Fibroblast of mammary gland (primary cell): ENCODE measurements at places on chromosomes 12 and 14.
A peak's percentile ranks its signal among the peaks of the same experiment; 100 is the strongest.

DNA sequence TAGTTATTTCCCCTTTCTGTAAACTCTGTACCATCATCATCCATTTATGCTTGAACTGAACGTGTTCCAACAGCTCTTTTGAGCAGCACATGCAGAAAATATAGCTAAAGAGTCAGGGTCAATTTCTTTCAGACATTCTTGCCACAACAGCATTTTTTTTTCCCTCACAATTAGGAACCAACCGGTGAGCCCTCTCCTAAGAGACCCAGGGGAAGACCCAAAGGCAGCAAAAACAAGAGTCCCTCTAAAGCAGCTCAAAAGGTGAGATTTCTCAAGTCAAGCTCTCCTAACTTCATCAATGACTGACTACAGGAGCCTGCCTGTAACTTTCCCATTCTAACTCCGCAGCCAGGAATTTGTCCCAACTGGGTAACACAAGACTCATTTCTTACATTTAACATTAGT, 3.5 kb downstream of the HMGA2 start:
- no peak for DNase-seq

DNA sequence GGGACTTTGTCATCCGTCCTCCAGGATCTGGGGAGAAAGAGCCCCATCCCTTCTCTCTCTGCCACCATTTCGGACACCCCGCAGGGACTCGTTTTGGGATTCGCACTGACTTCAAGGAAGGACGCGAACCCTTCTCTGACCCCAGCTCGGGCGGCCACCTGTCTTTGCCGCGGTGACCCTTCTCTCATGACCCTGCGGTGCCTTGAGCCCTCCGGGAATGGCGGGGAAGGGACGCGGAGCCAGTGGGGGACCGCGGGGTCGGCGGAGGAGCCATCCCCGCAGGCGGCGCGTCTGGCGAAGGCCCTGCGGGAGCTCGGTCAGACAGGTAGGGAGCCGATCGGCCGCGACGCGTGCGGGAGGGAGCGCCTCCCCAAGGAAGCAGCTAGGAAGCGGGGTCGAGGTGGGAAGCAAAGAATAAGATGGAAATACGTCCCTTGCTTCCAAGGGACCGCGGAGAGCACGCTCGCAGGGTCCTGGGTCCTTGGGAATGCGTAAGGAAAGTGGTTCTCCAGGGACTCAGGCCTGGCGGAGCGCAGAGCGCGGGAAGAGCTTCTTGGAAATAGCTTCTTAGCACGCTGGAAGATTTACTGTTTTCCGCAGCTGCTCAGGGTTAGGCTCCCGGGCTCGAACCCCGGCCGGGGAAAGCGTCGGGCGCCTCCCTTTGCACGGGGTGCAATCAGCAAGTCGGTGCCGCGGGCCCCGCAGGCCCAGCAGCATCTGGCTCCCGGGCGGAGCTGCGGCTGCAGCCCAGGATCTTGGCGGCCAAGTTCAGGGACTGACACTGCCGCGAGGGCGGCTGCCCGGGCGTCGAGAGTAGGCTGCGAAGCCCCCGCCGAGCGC, 457 bp downstream of the SOCS2 start:
- DNase-seq = no peak

DNA sequence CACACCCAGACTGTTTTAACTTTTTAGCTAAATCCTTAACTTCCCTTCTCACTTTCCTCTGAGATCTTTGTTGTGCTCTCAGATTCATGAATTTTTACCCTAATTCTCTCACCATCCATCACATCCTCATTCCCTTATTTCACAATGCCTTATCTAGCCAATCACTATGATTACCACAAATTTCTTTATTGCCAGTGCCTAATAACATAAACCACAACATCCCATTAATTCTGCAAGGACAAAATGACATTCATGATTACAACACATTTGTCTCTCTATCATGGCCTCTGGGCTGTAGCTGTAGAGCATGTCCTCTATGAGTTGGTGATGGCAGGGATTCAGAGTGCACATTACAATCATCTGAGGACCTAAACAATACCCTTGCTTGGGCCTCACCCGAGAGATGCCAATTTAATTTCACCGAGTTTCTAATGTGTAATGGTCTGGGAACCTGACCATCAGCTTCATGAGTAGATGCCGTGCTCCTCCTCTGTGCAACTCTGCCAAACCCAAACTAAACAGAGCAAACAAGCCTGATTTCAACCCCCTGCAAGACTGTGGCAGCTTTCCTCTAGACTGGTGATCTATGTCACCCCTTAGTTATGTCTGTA, 99.3 kb downstream of the SPTSSA start:
- no peak for DNase-seq

GRCh38 chr12:513446-513845, 53.7 kb downstream of the B4GALNT3 start:
- DNase-seq = no peak

GRCh38 chr14:29028973-29029582, 262.5 kb downstream of the FOXG1 start:
- no peak for DNase-seq

DNA sequence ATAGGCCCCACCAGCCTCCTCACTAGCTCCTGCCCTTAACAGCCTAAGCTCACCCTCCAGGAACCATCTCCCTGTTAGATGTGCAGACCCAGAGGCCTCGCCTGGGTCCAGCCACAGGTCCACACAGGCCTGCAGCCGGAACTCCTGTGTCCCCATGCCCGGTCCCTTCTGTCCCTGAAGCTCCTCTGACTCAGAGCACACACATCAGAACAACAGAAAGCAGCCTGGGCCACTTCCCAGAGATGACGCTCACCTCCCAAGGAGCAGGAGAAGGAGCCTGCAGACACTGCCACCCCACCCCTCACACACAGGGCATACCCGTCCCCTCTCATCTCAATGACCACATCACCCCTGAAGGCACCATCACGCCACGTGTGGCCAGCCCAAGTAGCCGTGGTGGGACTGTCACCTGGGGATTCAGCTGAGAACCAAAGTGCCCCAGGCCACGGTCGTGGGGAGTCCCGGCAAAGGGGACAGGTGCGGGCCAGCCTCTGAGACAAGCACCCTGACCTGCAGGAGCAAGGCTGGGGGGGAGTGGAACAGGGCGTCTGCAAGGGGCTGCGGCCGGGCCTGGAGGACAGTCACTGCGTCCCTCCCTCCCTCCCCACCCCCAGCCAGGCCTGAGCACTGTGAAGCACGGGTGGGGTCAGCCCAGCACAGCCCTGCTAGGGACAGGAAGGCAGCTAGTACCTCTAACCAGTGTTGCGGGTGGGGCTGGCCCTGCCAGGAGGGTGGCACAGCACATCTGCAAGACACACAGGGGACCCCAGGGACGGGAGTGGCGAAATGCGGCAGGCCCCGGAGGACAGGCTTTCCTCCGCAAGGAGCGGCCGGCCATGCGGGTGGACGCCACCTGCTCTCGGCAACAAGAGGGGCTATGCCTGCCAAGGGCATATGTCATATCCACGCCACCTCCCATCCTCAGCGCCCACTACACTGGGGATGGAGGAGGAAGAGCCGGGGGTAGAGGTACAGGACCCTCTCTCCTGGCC, 5.5 kb downstream of the AKT1 start:
- DNase-seq = no peak

DNA sequence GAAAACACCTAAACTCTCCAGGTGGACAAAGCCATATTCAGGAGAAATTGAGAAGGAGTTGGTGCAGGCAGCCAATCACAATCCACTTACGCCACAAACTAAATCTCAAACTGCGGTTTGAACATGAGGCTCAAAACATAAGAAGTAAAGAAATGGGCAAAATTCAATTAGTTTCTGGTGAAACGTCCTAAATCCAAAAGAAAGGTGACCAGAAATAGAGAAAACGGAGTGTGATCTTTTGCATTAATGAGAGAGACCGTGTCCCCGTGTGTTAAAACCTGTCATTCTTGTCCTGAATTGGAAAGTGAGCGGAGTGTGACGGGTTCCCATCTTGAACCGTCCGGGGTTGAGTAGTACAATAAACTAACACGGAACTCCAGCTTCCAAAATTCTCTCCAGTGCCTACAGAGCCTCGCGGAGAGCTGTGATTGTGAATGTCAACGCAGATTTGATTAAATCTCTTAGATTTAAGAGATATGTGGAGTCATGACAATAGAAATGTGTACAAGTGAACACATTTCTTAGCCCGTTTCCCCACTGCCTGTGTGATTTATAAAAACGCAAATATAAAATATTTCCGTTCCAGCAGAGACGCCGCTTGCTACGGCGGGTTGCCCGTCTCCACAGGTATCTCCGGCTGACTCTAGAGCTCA, 595 bp upstream of the METAP2 start:
- peak; percentile 55 for DNase-seq

GRCh38 chr12:98709022-98709421, 63.9 kb downstream of the APAF1 start:
- DNase-seq = no peak

- DNase-seq = no peak
Measured at GRCh38 chr12:64110864-64111263, 111.2 kb downstream of the KICS2 start.

DNA sequence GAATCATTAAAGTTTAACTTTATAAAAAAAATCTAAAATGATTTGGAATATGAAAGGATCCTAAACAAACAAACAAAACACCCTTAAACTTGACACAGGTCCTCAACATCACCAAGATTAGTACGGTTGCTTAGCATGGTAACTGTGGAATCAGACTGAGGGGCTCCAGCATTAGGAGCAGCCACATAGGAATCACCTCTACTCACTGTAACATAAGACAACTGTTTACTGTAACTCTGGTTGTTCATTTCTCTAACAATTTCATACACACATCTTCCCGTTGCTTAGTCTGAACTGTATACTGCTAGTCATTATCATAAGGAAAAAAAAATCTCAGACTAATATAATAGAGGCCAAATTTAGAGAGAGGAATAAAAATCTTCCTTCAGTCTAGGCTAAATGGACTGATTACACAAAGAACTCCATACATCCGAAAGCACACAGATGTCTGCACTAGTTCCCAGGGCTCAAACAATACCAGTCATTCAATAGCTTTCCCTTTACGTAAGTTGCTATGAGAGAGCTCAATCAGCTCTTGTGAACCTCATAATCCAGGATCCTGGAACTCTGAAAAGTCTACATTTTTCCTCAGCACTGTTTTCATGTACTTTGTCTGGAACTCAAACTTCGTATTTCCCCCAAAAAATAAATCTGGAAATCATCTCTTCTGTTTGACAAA, 26.0 kb downstream of the LRP6 start:
- DNase-seq = peak; percentile 58

DNA sequence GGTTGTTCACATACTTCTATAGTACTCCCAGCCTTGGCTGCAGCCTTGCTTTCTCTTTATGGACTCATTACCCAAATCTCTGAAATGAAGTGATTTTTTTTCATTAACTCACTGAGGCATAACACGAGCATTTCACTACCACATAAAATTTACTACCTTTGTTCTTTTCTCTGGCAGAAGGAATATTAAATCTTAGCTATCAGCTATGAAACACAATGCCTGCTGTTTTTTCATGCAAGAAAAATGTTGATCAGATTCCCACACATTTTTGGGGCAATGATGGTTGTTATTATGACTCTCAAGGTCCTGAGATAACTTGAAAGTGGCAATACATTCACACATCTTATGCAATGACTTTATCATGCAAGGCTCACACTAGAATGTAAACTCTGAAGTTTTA, 225.3 kb upstream of the ATP2B1 start:
- DNase-seq = no peak

DNA sequence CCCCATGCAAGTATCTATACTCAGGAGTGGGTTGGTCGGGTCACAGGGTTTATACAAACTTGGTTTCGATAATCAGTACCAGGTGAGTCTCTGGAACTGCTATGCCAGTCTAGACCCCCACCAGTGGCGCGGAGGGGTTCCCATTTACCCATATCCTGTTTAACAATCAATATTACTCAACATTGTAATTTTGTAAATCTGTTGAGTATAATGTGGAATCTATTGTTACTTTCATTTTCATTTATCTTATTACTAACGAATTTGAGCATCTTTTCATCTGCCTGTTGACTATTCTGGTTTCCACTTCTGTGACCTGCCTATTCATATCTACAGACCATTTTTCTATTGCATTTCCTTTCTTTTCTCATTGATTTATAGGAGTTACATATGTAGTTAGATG, 275.2 kb upstream of the CRY1 start:
- no peak for DNase-seq

DNA sequence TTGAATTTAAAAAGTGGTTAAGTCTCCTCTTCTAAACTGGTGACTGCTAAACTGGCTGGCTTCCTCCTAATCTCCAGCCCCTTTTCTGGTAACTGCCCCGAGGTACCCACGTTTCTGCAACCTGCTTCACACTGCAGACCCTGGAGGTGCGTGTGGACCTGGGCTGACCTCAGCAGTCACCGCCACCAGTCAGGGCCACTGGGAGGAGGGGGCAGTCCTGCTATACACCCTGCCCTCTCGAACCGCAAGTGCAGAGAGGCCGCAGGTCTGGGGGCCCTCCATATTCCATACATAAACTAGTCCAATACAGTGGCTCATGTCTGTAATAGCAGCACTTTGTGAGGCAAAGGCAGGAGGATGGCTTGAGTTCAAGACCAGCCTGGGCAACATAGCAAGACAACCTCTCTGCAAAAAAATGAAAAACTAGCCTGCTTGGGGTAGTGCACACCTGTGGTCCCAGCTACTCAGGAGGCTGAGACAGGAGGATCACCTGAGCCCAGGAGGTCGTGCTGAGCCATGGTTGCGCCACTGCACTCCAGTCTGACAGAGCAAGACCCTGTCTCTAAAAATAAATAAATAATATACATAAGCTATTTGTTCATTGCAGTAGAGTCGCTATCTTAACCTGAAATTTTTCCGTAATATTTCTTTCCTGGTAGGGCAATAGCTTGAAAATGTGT, 25.6 kb downstream of the VPS37B start:
- no peak for DNase-seq

DNA sequence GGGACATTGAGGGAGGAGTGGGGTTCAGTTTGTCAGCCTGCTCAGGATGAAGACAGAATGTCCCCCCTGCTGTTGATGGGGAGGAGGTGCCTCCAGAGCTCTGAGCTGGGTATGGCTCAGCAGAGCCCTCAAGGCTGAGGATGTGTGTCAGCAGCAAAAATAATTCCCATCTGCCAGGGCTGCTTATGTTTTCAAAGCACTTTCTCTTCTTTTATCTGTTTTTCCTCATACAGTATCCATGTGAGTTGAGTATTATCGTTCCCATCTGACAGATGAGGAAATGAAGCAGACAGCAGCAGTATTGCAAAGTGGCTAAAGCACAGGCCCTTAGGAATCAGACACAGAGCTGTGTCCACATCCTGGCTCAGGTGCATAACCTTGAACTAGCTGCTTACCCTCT, 94.1 kb downstream of the SLC8A3 start:
- DNase-seq = no peak

DNA sequence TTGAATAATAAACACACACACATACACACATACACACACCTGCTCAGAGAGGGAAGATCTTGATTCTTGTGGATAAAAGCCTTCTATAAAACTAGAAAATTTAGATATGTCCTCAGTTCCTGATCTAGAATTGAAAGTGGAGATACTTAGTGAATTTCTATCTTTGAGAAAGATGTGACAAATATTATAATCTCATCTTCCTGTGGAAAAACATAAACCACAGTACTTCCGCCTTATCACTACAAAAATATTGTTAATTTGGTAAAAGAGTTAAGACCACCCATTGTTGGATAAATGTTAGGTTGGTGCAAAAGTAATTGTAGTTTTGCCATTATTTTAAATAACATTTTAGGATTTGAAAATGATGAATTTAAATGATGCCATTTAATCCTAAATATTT, at the start of gene KLRK1:
KLRK1 (minus strand) TSS at position 138 of the 400 bp plus-strand sequence. CDS start 1,231 bp downstream, outside the sequence.
- no peak for DNase-seq

GRCh38 chr14:77584809-77585208, 31.6 kb downstream of the SPTLC2 start:
- no peak for DNase-seq

GRCh38 chr14:92914087-92914656, 8.8 kb upstream of the CHGA start:
- peak; percentile 14 for DNase-seq

- DNase-seq = no peak
Measured at GRCh38 chr12:50728417-50728816, 35.5 kb upstream of the ATF1 start.

- DNase-seq = no peak
Measured at GRCh38 chr12:53340398-53340797, 4.2 kb upstream of the SP7 start.
